ENCODE measurements at places on chromosomes 5 and 9.
A peak's percentile ranks its signal among the peaks of the same experiment; 100 is the strongest.

DNA sequence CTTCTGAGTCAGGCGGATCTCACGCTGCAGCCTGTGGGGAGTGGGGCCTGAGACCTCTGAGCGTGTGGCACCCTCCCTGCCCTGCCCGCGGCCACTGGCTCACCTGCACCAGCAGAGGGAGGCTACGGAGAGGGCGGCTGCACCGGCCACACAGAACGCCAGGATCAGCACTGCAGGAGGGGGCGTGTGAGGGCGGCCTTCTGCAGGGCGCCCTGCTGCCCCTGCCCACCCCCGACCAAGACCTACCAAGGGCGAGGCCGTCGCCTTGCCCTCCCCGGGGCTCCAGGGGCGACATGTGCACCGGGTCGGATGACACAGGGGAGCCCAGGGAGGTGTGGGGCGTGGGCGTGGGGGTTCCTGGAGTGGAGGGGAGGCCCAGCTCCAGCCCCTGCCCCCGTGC is 5.4 kb downstream of the NPDC1 start:
- DNase-seq, result no peak

GRCh38 chr5:175317872-175318271 is 126.1 kb downstream of the DRD1 start:
- DNase-seq, result no peak

- no peak for DNase-seq
These were observed 36.3 kb downstream of the ELAVL2 start for GRCh38 chr9:23789529-23790254.

DNA sequence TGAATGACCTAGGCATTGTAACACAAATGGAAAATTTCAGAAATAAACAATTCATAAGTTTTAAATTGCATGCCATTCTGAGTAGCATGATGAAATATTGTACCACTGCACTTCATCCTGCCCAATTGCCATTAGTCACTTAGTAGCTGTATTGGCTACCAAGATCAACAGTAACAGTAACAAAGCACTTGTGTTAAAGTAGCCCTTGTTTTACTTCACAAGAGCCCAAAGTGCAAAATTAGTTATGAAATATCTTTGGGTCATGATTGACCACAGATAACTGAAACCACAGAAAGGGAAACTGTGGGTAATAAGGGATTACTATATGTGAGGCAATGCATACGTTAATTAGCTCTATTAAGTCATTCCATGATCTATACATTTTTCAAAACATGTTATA is 33.3 kb upstream of the RORB start:
- no peak for DNase-seq

DNA sequence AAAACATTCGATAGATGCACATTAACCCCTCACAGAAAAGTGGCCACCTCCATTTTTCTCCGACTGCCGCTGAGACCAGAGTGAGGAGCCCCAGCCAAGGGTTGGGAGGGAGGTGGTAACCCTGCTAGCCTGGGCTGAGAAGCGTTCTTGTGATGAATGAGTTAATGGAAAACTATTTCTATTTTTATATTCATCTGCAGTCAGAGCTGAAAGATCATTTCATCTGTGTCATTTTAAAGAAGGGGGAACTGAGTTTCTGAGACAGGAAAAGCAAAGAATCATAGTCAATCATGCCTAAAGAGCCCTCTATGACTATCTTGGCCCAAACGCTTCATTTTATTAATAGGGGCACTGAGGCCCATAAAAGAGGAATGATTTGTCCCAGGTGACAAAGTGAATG is 229.5 kb downstream of the PAPPA start:
- DNase-seq, result no peak

GRCh38 chr5:149799119-149799623 is 69.1 kb downstream of the PPARGC1B start:
- peak; percentile 40 for DNase-seq

- DNase-seq, result no peak
These were observed 74.7 kb downstream of the PTTG1 start for GRCh38 chr5:160496334-160496733.

All from non-pigmented ciliary epithelial cell (primary cell).